NCI-H345 (cell line): ENCODE measurements at places on chromosomes 5 and 9.

DNA sequence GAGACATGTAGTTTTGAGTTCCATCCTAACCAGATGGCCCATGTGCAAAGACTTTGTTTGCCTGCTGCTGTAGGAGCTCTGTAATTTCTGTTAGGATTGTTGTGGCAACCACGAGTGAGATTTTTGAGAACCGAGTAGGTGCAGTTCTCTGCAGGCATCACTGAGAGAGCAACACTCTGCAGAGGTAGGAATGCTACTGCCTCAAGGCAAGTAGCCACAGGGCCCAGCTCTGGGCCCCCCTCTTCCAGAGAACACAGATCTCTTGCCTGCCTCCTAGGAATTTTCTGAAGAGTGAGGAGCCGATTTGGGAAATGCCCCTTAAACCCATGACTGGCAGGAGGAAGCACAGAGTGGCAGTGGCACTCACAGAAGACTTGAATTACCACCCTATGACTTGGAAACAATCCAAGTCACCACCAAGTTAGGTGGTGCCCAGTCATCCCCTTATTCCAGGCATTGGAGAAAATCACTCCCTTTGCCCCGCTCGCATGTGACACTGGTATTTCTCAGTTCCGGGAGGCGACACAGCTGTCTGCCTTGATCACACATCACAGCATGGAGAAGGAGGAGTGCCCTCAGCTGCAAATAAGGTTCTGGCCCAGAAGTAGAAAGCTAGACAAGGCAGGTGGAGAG, 52.5 kb upstream of the SLC2A8 start:
- no peak for DNase-seq

GRCh38 chr9:130368631-130369103, 76.1 kb upstream of the ASS1 start:
- no peak for DNase-seq

DNA sequence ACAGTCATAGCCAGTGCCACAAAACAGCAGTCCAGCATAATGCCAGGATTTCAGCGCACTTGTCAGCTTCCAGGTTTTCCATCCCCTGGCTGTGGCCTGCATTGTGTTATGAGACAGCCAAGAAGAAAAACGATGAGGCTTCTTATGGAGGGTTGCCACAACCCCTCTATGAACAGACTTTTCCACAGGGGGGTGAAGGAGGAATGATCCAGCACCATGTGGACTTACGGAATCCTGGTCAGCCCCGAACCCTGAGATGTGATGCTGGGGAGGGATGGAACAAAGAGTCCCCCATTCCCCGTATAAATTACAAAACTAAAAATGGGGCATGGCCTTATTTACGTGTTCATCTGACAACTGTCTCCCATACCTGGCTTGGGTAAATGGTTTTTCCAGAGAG, 32.6 kb downstream of the FAXDC2 start:
- DNase-seq, result no peak

DNA sequence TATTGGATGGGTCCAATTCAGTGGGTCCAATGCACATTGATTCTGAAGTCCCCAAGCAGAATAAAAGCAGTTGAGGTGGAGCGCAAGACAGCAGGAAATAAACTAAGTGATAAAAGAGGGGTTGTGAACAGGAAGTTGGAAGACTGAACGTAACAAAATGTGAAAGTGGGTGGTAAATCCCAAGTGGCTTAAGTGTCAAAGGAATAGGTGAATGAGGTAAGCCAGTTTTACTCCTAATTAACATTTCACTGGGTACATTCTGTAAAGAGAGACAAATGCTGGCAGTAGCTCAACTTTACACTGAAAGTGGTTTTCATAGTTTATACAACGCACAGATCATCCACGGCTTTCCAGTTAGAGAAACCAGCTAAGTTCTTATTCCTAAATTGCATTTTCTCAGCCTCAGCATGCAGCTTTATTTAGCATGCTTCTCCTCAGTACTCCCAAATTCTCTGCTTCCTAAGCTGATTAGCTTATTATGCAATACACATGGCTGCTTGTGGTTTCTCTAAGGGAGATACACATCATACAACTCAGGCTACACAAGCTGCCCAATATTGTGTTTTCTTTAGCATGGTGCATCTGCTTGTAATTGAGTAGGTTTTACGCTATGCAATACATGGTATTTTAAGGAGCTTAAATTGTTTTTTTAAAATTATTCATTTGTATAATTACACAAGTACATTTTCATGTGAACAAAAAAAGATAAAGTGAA, 34.2 kb upstream of the HSD17B4 start:
- DNase-seq, result no peak

DNA sequence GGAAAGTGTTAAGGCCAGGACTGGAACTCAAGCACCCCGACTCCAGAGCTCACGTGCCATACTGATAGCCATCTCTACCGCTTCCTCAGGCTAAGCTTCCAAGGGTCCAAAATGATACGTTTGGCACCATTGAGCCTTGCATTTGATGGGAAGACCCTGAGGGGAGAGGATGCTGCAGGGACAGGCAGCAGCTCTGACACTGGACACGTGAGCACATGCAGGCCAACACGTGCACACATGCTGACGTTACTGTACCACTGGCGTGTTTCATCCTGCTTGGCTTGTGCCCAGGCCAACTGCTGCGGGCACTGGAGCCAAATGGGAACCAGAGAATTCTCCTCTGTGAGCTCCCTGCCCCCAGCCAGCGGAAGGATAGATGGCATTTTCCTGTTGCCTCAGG, 5.2 kb downstream of the FAT2 start:
- no peak for DNase-seq

DNA sequence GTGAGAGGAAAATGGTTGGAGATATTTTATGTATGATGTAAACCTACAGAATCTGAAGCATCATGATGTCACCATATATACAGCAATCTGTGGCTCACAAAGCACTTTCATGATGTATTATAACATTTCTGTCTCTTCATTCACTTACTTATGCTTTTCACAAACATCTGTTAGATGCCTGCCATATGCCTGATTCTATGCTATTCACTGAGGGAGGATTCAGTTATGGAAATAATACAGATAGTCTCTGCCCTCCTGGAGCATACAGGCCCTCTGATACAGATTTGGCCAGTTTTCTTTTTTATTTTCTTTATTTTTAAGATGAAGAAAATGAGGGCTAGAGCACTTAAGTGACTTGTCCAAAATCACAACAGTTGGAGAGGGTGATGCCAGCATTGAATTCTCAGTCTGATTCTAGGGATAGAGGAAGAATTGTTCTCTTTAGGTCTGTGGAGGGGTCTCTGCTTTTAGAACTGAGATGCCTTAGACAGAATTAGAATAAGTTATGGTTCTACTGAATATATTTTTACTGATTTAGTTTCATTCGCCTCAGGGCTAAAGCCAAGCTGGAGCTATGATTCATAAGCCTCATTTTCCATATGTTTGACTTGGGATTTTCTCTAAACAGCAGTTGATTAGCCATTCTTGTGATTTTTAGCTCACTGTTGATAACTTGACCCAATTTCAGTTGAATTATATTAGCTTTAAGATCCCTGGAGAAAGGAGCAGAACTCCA, 636.4 kb downstream of the PRELID2 start:
- DNase-seq, result no peak

DNA sequence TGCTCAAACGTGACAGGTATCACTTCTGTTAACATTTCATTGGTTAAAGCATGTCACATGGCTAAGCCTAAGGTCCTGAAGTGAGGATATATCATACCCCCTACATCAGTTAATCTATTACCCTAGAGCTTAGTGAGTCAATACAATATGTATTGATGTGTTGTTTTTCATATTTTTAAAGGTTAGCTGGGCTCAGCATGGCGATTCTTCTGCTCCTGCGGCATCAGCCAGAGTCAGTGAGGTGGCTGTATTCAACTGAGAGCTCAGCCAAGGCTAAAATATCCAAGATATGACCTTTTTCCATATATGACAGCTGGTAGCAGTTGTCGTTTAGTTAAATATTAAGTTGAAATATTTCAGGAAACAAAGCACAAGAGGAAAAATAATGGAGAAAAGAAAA, 38.5 kb upstream of the MPDZ start:
- no peak for DNase-seq

GRCh38 chr9:119368179-119368578, 1.1 kb downstream of the BRINP1 start:
- no peak for DNase-seq

- no peak for DNase-seq
These were observed 15.4 kb upstream of the SNX2 start for GRCh38 chr5:122759241-122760070.

- DNase-seq, result no peak
These were observed 50.0 kb downstream of the DMRT2 start for GRCh38 chr9:1100201-1100600.

- DNase-seq, result no peak
These were observed 545.9 kb upstream of the RIOK2 start for GRCh38 chr5:97728920-97729319.

DNA sequence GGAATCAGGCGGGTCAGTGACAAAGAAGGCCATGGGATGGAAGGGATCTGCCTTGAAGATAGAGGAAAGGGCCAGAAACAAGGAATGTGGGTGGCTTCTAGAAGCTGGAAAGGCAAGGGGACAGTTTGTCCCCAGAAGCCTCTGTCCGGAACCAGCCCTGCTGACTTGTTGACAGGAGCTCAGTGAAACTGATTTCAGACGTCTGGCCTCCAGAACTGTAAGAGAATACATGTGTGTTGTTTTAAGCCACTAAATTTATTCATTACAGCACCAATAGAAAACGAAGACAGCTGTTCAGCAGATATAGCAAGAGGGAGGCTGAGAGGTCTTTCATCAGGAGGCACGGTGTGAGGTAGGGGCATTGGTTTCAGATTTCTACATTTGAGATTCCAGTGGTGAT, 422.5 kb downstream of the KDM4C start:
- no peak for DNase-seq

GRCh38 chr9:7592321-7593316, 207.0 kb downstream of the DMAC1 start:
- no peak for DNase-seq

GRCh38 chr5:108637134-108637533, 110.6 kb upstream of the FER start:
- DNase-seq, result no peak

DNA sequence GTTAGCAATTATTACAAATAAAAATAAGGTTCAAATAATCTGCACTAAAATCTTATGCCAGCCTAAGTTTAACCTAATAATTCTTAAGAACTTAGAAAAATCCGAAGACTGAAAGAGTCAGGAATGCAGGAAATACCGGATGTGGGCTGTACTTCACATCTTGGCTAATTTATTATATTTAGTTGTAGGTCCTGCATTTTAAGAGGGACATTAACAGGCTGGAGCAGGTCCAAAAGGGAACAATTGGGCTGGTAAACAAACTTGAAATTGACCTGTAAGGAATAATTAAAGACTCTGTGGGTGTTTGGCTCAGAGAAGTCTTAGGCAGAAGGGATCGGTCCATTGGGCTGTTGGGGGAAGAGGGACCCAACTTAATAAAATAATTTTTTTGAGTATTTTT, 18.4 kb downstream of the GLRA1 start:
- DNase-seq, result no peak

- no peak for DNase-seq
These were observed 5.5 kb downstream of the ARRDC1 start for GRCh38 chr9:137610944-137611343.

GRCh38 chr9:97064176-97064575, 25.2 kb upstream of the CTSV start:
- no peak for DNase-seq

- DNase-seq, result no peak
These were observed 111.6 kb downstream of the SREK1 start for GRCh38 chr5:66255714-66256113.

DNA sequence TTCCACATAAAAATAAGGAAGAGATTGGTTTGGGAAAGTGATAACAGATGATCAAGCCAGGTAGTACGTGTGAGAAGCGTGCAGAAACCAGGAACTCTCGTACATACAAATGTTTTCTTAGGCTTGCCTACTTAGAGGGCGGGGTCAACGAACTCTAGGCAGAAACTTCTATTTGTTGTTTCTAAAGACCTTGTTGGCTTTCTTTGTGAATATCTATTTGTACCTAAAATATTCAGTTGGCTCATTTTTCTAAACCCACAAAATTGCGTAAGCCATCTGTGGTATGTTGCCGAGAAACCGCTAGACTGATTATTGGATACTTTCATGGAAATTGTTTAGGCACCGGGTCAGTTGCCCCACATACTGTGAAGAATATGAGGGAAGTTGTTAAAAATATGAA, 458.5 kb downstream of the MAT2B start:
- DNase-seq, result no peak

- DNase-seq, result no peak
These were observed 30.0 kb downstream of the RNF130 start for GRCh38 chr5:180041301-180042274.

DNA sequence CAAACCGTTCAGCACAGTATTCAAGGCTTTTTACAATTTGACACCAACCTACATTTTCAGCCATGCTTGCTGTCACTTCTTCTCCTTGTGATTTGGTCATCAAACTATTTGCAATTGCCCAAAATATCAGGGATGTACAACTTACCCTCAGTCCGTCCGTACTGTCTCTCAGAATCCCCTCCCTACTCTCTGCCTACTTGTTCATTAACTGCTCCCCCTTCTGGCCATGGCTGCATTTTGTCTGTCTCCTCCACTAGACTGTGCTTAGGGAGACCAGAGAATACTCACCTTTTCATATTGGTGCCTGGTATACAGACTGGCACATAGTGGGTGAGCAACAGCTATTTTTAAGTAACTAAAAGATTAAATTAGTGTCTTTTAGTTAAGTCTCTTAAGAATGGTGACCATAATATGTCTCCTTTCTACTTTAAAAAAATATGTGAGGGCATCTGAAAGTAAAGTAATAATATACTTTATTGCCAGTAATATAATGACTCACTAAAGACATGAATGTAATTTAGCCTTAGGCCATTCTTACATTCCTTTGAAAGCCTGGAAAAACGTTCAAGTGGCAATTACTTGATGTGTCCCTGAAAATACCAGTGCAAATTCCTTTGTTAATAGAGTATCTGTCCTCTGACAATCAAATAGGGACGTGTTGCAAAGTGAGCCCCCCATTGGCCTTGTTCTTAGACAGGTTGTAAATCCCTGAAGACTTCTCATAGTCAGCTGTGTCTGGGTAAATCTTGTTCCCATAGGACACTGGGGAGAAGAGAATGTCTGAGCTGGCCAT, 27.8 kb downstream of the PRLR start:
- no peak for DNase-seq

DNA sequence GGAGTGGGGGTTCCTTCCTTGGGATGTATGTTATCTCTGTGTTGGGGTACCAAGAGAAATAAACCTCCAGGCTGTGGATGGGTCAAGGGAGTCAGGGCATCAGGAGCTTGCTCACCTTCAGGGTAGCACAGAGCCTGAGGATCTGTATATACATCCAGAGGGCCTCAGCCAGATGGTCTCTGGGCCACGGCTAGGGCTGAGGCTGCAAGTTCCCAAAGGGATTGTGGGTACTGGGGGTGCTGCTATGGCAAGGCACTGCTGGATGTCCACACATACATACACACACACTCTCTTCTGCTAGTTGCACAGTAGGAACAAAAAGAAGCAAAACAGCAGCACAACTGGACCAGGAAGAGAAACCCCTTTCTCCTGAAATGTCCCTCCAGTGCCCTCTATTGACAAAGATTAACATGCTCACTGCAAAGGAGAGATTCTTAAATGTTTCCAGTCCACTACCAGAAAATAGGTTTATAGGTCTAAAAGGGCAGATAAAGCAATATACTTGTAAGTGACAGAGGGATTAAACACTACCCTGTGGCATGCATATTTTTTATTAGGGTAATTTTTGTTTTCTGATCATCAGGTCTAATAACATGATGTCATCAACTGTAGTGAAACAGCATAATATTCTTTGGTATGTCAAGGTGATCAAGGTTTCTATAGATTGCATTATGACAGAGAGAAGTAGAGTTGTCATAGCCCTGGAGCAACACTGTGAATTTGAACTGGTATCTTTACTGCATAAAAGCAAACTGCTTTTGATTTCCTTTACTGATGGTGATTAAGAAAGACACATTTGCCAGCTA, 56.3 kb upstream of the KCNN2 start:
- no peak for DNase-seq
